CD4-positive, alpha-beta T cell treated with Interleukin-6 at 100 ng/mL for 8 hours (primary cell): ENCODE measurements at places on chromosomes 1 and 21.

DNA sequence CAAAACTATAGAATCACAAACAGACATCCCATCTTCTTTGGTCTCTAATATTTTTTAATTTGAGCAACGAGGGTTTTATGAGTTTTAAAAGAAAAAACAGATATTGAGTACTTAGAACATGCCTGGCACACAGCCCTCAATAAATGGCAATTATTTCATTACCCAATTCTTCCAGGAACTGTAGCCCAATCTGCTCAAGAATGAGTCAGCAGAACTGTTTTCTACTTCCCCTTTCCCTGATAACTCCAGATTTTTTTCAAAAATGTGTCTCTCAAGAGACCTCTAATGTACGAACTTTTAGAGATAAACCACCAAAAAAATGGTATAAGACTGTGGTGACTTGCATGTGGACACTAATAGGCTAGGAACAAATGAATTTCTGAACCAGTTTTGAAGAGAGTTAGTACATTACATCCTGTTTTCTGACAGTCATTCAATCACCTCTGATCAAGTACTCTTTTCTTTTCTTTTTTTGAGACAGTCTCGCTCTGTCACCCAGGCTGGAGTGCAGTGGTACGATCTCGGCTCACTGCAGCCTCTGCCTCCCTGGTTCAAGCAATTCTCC, 11.5 kb downstream of the ABL2 start:
- no peak for DNase-seq

DNA sequence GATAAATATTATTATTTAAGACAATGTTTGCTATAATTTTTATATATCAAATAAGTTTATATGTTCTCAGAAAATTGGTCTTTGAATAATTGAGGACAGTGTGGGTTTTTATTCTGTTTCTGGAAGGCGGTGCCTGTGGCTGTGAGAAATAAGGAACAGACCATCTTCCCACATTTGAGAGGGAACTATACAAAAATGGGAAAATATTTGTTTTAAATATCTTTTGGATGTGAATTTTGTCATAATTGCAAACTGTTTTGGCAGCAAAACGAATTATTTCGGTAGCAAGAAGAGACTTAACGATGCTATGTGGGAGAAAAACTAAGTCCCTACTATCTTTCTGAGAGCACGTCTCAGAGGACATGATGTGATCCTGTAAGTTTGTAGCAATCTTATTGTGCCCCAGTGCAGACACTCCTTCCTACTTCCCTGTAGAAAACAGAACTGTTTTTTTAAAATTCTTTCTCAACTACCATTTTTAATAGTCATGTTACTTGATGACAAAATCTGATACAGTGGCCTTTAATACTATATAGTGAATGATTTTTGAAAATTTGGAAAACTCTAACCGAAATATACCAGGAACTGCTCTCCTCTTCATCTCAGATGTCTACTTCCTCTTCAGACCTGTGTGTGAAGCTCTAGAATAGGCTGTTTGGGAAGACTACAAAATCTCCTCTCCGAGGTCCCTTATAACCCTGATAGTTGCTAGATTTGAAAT, 25.4 kb downstream of the PTPRC start:
- no peak for DNase-seq

- no peak for DNase-seq
Observed at GRCh38 chr1:171816300-171816901, 24.9 kb upstream of the DNM3 start.

- DNase-seq: no peak
Observed at GRCh38 chr1:237799762-237800474, 90.8 kb downstream of the ZP4 start.

DNA sequence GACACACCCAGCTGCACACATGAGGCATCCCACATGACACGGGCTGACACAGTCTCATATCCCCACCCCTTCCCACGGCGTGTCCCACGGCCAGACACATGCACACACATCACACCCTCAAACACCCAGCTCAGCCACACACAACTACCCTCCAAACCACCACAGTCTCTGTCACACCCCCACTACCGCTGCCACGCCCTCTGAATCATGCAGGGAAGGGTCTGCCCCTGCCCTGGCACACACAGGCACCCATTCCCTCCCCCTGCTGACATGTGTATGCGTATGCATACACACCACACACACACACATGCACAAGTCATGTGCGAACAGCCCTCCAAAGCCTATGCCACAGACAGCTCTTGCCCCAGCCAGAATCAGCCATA, 22.6 kb downstream of the PODN start:
- no peak for DNase-seq
